ENCODE measurements at places on chromosomes 7 and 10.

DNA sequence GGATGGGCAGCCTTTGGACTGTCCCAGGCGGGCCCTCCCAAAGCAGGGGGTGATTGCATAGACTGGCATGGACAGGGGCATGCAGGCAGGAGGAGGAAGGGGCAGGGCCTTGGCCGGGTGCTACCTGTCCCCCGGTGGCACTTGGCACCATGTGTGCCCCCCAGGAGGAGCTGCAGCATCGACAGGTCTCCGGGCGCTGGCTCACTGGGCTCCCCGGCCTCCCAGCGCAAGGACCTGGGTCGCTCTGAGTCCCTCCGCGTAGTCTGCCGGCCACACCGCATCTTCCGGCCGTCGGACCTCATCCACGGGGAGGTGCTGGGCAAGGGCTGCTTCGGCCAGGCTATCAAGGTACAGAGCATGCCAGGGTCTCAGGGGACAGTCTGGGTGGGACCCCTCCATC lies 23.2 kb downstream of the LIMK1 start:
- DNase-seq: no peak

- DNase-seq: no peak
Measured at GRCh38 chr10:24556126-24556749, 167.4 kb downstream of the ARHGAP21 start.

GRCh38 chr10:5284311-5285057 lies 80.3 kb upstream of the UCN3 start:
- DNase-seq: peak; percentile 52

- DNase-seq: no peak
Measured at GRCh38 chr7:36615852-36616540, 108.3 kb downstream of the AOAH start.

DNA sequence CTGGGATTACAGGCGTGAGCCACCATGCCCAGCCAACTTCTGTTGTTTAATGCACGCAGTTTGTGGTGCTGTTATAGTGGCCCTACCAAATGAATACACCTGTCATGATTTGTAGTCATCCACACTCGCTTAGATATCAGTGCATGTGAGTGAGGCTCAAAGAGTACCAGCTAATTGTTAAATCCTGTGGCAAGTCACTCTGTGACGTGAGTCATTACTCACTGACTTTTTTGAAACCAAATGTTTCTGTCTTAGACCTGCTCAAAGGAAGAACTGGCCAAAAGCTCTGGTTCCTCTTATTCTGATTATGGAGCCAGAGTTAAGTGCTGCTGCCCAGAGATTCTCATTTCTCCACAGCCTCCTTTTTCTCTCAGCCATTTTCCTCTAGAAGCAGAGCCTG lies 109.4 kb downstream of the PRKAG2 start:
- DNase-seq: no peak

- DNase-seq: no peak
Measured at GRCh38 chr7:37933018-37933566, 12.7 kb downstream of the EPDR1 start.

GRCh38 chr7:134632937-134633540 lies 13.6 kb upstream of the BPGM start:
- DNase-seq: peak; percentile 69

GRCh38 chr10:12091421-12091820 lies 22.7 kb downstream of the DHTKD1 start:
- DNase-seq: no peak

- peak; percentile 9 for DNase-seq
Measured at GRCh38 chr7:23357190-23358093, 58.3 kb downstream of the MALSU1 start.

- DNase-seq: no peak
Measured at GRCh38 chr7:151744656-151745638, 132.0 kb downstream of the PRKAG2 start.

GRCh38 chr7:33904681-33905388 lies 504 bp upstream of the BMPER start:
- no peak for DNase-seq

GRCh38 chr7:48355346-48355745 lies 184.1 kb downstream of the ABCA13 start:
- DNase-seq: no peak

DNA sequence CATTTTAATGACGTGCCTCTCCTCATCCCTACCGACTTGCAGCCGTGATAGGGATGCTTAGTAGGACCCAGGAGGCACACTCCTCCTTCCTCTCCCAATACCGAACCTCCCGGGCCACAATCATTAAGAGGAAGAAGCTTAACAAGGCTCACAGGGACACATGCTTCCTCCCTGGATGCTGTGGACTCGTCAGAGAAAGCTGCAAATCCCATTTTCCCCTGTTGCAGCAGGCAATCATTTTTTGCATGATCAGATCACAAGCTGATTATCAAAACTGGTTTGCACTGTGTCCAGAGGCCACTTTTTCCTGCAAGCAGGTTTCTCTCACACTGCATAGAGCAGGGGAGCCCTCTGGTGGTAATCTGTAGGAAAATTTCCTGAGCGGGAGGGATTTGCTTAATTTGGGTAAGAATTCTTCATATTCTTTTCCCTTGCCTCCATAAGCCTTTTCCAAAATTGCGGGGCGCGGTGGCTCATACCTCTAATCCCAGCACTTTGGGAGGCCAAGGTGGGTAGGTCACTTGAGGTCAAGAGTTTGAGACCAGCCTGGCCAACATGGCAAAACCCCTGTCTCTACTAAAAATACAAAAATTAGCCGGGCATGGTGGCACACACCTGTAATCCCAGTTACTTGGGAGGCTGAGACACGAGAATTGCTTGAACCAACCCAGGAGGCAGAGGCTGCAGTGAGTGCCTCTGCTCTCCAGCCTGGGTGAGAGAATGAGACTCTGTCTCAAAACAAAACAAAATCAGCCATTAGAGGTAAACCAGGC lies 16.1 kb upstream of the LAMB4 start:
- peak; percentile 29 for DNase-seq

DNA sequence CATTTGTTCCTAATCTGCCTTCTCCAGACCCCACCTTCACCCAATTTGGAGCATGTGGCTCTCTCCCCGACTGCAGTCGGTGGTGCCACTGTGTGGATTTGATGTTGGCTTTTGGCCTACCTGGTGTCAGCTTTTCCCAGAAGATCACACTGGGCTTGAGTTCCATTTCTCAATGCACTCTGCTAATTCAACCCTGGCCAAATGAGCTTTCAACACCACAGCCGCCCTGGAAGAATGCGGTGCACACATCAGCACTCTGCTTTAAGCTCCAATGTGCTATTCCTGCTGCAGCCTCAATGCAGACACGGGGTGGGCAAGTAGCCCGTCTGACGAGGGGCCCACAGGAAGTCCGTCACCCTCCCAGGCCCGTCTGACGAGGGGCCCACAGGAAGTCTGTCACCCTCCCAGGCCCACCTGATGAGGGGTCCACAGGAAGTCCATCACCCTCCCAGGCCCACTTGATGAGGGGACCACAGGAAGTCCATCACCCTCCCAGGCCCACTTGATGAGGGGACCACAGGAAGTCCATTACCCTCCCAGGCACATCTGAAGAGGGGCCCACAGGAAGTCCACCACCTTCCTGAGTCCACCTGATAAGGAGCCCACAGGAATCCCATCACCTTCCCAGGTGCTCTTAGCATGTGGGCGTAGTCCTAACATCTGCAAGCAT lies 64.4 kb downstream of the ASB13 start:
- no peak for DNase-seq

GRCh38 chr7:53603461-53603860 lies 568.0 kb downstream of the POM121L12 start:
- no peak for DNase-seq

GRCh38 chr7:68122801-68123200 lies 1126.2 kb downstream of the TYW1 start:
- no peak for DNase-seq

GRCh38 chr7:28174442-28174841 lies 6.2 kb downstream of the JAZF1 start:
- DNase-seq: no peak

DNA sequence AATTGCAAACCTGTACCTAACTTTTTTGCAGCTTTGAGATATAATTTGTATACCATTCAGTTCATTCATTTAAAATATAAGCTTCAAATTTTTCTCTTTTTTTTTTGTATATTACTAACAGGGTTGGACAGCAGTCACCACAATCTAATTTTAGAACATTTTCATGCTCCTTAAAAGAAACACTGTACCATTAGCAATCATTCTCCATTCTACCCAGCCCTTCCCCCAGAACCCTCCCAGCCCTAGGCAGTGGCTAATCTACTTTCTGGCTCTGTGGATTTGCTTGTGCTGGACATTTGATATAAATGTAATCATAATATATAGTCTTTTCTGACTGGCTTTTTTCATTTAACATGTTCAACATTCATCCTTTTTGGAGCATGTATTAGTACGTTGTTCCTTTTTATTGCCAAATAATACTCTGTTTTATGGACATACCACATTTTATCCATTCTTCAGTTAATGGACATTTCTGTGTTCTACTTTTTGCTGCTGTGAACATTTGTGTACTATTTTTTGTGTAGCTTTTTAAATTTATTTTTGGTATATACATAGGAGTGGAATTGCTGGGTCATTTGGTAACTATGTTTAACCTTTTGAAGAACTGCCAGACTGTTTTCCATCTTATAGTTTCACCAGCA lies 40.9 kb upstream of the ST7 start:
- DNase-seq: no peak

- no peak for DNase-seq
Measured at GRCh38 chr7:94974423-94974822, 67.0 kb downstream of the PPP1R9A start.

DNA sequence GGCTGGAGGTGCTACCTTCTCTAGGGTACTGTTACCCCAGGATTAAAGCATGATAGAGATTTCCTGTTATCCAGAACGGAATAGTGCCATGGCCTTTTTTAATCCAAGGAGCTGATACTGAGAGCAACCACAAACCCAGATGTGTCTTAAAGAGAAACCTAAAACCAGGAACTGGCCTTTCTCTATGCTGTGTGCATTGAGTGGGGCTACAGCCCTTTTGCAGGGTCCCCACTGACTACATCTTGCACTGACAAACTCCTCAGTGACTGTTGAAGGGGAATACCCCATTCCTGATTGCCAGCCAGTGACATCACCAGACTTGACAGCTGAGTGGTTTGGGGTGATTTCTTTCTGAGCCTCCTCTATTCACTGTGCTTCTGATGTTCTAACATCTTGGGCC lies 81.9 kb upstream of the CAPZA2 start:
- DNase-seq: no peak

- DNase-seq: no peak
Measured at GRCh38 chr7:39745320-39745719, 121.9 kb downstream of the RALA start.

GRCh38 chr7:140054751-140055150 lies 8.0 kb downstream of the PARP12 start:
- no peak for DNase-seq

GRCh38 chr7:127704211-127704610 lies 52.2 kb downstream of the SND1 start:
- DNase-seq: no peak

DNA sequence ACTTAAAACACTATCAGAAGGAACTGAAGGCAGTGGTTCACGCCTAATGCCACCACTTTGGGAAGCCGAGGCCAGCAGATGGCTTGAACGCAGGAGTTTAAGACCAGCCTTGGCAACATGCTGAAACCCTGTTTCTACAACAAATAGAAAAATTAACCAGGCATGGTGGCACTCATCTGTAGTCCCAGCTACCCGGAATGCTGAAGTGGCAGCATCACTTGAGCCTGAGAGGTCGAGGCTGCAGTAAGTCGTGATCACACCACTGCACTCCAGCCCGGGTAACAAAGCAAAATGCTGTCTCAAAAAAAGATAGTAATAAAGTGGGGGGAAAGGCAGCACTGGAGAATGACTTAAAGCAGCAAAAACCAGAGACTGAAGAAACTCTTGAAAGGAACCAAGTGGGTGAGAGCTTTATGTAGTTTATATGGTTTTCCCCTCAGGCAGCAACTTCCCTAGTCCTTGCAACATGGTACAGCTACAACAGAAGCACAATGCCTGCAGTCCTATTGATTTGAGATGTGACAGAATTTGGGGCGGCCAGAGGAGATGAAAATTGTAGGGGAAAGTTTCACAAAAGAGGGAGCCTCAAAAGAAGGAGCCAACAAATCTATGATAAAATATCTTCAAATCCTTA lies 38.1 kb downstream of the GDI2 start:
- DNase-seq: no peak

- no peak for DNase-seq
Measured at GRCh38 chr10:15518250-15518649, 147.2 kb upstream of the FAM171A1 start.

- DNase-seq: no peak
Measured at GRCh38 chr7:150806863-150807262, 6.3 kb downstream of the TMEM176A start.

DNA sequence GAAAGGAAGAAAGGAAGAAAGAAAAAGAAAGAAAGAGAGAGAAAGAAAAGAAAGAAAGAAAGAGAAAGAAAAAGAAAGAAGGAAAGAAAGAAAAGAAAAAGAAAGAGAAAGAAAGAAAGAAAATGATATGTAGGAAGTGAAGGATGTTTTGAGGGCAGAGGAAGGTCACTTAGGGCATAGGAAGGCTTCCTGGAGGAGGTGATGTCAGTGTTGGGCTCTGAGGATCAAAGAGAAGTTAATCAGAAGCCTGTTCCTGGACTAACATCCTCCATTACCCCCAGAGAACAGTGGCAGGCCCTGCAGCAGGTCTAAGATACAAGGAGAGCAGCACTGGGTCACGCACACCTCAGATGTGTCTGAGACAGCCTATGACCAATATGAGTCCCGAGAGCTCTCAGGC lies 54.7 kb upstream of the CALN1 start:
- no peak for DNase-seq

GRCh38 chr7:94513565-94513860 lies 3.9 kb downstream of the CASD1 start:
- no peak for DNase-seq

DNA sequence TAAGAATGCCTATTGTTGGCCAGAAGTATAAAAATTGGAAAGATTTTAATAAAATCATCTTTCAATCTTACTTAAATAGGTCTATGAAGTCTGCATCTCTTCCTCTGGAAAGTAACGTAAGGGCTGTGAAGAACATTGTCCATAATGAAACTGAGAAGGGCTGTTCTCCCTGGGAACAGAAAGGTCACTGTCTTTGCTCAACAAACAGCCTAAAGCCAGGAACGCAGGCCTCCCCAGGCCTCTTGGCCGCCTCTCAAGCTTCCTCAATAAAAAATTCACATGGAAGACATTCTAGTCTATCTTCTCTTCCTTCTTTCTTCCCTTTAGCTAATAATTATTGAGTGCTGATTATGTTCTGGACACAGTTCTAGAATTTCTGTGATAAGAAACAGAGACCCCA lies 9.1 kb upstream of the IDI2 start:
- DNase-seq: no peak

- peak; percentile 67 for DNase-seq
Measured at GRCh38 chr7:101815826-101816594, 1.4 kb upstream of the CUX1 start.

DNA sequence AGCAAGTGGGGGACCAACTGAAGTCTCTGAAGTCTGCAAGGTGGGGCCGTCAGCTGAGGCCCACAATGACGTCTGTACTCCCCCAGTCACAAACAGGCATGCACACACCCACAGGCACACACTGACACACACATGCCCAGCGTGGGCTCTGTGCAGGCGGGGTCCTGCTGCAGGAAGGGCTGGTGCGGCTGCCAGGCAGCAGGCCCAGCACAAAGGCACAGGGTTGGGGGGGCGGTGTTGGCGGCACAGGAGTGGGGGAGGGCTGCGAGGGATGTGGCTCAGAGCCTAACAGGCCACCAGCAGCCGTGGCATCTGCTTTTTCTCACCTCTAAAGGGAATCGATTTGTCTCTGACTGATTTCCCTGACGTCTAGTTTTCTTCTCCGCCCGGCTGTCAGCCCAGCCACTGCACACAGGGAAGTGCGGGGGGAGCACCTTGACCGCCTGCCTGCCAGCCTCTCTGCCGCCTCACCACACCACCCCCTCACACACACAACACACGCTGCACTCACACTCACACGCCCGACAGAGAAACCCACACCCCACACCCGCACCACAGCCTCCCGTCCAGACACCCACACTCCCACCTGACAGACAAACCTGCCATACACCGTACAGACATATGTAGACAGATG lies 43.5 kb upstream of the ZMIZ1 start:
- DNase-seq: peak; percentile 35

All from CD4-positive, alpha-beta T cell treated with Interleukin-15 for 4 hours (primary cell).